ENCODE measurements at places on chromosomes 5 and 9.

GRCh38 chr9:98909935-98910334 is 33.8 kb upstream of the COL15A1 start:
- no peak for DNase-seq

DNA sequence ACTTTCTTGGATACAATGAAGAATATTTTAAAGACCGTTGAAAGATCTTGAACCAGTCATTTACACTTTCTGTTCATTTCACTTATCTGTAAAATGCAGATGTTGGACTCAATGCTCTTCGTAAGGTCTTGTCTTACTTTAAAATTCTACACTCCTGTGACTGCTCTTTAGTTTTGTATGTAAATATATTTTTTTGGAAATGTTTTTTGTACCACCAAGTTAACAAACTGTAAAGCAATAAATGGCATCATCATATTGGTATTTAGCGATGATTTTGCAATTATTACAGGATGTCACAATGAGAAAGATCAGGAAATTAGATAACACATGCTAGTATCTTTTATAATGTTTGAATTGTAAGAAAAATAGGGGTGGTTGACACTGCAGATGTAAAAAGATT is 80.8 kb upstream of the GNAQ start:
- no peak for DNase-seq

GRCh38 chr5:42520203-42520602 is 97.0 kb downstream of the GHR start:
- DNase-seq: no peak

DNA sequence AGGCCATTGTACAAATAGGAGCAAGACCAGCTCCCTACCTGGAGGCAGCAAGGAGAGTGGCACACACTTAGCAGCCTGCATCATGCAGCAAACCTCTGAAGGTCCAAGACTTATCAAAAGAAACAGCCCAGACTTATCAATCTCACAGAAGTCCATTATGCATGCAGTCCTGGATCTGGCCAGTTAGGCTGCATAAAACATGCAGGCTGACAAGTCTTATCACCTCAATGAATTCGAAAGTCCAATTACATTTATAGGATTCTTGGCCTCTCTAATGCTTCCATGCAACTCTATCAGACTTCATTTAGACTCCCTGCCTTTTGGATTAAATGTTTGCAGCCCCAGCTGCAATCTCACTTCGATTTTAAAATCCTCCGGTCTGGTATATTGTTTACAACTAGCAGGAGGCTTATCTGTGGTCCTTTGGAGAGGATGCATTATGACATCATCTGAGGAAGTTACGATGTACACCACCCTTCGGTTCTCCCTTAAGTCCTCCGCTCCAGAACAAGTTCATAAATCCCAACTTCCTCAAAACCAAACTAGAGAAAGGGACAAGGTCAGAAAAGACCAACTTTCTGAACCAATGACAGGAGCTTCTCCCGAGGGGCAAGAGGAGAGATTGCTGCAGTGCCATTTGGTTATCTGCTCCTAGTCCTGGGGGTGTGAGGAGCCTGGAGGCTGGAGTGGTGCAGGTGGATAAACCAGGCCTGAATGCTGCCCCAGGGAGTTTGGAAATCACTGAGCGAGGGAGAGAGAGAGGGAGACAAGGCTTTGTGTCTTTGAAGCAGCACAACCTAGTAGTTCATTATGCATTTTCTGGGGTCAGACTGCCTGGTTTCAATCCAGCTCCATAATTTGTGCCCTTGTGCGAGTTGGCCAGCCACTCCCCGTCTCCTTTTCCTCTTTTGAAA is 313.9 kb downstream of the TLE1 start:
- DNase-seq: no peak

- DNase-seq: no peak
These were observed 357.8 kb downstream of the TMEM167A start for GRCh38 chr5:82719368-82719767.
